RCC 7860 (cell line): ENCODE measurements at places on chromosomes 13 and 19.

DNA sequence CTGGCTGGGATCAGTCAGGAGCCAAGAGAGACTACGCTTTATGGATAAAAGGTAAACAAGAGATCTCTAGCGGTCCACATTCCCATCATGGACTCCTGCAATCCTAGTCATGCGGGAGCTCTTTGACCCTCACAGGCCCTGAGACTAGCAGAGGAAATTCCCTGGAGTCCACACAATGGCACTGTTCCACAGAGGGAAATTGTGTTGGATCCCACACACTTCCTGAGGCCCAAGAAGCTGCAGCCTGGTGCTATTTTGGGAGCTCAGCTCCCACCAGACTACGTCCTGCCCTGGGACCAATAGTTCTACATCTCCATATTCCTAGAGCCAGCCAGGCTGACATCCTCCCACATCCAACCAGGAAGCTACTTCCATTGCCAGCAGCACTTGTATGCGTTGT lies 2358.4 kb downstream of the PCDH9 start:
- no peak for DNase-seq

DNA sequence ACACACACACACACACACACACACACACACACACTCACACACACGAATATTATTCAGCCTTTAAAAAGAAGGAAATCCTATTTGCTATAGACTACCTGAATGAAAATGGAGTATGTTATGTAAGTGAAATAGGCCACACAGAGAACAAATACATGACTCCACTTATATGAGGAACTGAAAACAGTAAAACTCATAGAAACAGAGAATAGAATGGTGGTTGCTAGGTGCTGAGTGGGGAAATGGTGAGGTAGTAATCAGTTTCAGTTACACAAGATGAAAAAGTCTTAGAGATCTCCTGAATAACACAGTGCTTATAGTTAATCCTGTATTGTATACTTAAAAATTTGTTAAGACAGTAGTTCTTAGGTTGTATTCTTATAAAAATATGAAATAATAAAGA lies 8.2 kb downstream of the ZNF677 start:
- no peak for DNase-seq

DNA sequence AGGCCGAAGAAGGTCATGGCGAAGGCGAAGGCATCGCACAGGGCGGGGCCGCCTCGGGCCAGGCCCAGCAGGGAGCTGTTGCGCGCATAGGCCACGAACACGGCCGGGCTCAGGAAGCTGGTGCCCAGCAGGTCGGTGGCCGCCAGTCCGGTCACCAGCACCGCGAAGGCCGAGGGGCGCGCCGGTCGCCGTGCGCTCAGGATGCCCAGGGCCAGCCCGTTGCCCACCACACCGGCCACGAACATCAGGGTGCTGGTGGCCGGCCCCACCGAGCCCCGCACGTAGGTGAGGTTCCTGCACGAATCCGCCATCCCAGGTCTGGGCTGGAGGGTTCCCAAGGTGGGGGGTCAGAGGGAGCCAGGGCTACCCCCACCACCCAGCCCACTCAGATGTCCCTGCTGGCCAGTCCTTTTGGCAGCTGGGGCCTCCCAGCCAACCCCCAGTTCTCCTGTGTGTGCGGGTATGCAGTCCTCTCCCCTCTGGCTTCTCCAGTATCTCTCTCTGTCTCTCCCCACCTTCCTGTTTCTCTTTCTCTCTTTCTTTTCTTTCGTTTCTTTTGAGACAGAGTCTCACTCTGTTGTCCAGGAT lies 880 bp downstream of the PTGIR start:
- no peak for DNase-seq

GRCh38 chr19:4456476-4456842 lies 1.1 kb downstream of the UBXN6 start:
- DNase-seq: peak; percentile 52

GRCh38 chr19:56299688-56300087 lies 15.0 kb downstream of the ZSCAN5A start:
- DNase-seq: no peak
